ENCODE measurements at places on chromosomes 1 and 21.

- peak; percentile 62 for DNase-seq
These were observed 10.7 kb upstream of the RGS16 start for GRCh38 chr1:182614796-182615454.

- no peak for DNase-seq
These were observed 51.3 kb upstream of the COL6A1 start for GRCh38 chr21:45930231-45930760.

- DNase-seq = no peak
These were observed 9.2 kb downstream of the TTF2 start for GRCh38 chr1:117069220-117069844.

DNA sequence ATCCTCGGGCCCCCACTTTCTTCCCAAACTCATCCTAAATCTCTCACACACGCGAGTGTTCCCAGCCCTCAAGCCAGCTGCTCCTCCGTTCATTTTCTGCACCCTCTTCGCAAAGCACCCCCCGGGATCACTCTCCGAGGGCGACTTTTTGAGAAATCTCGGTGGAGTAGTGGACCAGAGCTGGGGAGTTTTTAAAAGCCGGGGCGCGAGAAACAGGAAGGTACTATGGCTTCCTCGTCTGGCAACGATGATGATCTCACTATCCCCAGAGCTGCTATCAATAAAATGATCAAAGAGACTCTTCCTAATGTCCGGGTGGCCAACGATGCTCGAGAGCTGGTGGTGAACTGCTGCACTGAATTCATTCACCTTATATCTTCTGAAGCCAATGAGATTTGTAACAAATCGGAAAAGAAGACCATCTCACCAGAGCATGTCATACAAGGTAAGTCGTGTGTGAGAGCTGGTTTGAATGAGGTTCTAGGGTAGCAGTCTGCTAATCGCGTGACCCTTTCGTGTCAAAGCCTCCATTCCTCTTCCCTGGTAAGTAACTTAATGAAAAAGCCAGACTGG, 800 bp downstream of the DR1 start:
- DNase-seq = peak; percentile 28

DNA sequence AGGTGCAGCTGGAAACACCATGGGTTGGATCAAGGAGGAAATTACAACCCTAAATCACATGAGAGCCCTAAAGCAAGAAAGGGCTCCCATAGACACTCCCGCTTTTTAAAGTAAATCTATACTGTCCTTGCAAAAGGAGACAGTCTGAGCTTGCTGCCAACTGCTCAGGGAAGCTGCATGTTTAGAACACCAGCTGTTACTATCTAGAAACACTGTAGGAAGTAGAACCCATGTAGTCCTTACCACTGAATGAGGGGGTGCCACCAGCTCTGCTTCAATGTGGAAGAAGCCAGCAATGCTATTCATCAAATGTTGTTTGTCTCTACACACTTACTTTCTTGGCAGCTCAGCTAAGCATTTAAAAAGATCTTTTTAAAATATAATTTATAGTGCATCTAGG, 79.8 kb downstream of the PIGK start:
- no peak for DNase-seq

- no peak for DNase-seq
These were observed 5.5 kb downstream of the GBP6 start for GRCh38 chr1:89369331-89369730.

DNA sequence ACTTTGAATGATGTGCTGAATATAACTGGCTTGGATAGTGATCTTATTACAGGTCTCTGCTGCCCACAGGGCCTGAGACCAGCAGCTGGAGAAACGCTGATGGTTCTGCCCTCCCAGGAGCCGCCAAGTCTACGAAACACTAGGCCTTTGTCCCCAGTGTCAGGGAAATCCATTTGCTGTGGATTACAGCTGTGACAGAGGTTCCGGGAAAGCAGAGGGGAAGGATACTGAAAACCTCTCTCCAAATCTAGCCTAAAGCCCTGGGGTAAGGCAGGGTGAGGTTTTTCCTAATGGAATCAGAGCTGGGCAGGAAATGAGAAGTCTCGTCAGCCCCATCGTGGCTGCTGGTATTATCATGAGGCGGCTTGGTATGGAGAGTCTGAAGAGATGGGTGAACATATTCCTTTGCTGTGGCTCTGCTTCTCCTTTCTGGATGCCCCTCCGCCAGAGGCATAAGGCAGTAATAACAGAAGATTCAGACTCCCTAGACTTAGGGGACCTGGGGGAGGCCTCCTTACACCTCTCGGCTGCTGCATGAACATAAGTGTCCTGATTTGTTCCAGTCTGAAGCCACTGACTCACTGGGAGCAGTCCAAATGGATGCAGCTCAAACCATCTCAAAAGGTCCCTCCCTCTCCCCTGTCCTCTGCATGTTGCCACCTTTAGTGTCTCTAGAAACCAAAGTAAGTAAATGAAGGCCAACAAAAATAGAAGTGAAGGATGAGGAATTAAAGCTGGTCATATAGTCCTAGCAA, 48.1 kb downstream of the PHC2 start:
- no peak for DNase-seq

DNA sequence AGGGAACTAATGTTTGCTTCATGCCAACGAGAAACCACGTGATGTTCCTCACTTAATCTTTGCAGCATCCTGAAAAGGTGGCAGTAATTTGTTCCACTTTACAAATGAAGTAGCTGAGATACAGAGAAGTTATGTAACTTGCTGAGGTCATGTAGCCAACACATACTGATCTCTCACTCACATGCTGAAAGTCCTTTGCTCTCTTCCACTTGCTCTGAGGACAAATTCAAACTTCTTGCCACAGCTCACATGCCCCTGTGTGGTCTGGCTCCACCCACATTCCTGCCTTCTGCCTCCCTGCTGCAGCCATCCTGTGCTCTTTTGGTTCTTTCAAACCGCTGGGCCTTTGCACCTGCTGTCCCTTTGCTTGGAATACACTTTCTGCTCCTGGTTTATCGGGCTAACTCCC, 55.4 kb downstream of the TMCO4 start:
- no peak for DNase-seq

DNA sequence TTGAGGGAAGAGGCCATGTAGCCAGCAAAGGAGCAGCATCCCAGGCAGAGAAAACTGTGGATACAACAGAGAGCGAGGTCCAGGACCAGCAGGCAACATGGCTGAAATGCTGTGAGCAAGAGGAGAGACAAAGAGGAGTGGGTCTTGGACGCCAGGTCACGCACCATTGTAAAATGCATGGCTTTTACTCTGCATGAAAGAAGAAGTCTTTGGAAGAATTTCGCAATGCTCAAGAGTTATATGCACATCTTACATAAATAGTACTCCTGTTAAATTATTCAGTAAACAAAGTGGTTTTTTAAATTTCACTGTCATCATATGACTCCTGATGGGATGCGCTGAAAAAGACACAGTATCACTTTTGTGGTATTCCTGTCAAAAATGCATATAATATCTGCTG, 3.5 kb downstream of the CD244 start:
- no peak for DNase-seq
